Stimulated activated CD8-positive, alpha-beta memory T cell treated with anti-CD3 and anti-CD28 coated beads, Interleukin-7, amount 100 ng/mL, for 48 hours (primary cell): ENCODE measurements at places on chromosomes 4 and X.

- no peak for DNase-seq
Measured at GRCh38 chrX:113429011-113429410, 588.4 kb upstream of the AMOT start.

DNA sequence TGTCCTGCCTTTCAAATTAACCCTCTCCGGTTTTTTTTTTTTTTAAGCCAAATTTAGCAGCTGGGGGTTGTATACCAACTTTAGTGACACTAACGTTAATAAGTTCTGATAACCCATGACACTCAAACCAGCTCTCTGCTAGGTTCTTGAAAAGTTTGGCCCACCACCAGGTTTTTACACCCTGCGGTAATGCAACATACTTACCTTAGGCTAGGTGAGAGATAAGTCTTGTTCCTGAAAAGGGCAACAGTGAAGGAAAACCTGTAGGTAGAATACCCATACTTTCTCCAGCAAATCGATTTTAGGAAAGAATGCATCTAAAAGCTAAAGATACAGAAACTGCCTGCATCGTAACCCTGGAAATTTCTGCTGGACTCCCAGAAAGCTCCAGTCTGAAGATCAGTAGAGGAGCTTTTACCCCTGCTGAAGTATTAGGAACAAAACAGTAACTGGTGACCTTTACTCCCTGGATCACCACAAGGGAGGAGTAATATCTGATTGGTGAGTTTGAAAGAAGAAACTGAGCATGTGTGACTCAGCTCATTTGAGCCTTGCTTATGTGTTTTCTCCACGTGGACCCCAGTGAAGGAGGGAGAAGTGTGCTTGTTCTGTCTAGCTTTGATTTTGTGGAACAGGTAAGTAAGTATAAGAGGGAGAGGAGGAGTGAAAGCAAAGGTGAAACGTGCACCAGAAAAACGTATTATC lies 34.4 kb upstream of the COX18 start:
- DNase-seq = no peak

GRCh38 chrX:19121898-19122640 lies at the start of gene ADGRG2:
Gene ADGRG2 (minus strand): TSS chrX:19122468. CDS start chrX:19068834, 53,634 bp downstream.
- DNase-seq = no peak

DNA sequence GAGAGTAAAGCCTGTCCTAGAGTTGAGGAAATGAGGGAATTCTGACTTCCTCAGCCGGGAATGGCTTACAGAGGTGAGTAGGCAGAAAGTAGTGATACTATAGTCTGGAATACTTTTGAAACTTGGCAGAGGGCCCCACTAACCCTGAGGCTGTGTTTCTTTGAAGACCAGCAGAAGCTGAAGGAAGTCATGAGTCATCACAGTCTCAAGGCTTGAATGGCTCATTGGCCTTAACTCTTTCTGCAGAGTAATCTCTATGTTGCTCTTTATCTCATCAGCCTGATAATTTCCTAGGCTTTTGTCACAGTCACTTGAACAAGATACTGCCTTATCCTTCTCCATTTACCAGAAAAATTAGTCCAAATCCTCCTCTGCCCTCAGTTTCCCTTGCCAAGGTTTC lies 80.8 kb downstream of the ANKRD50 start:
- DNase-seq = no peak

- DNase-seq = no peak
Measured at GRCh38 chr4:156476359-156476758, 495.2 kb downstream of the PDGFC start.

DNA sequence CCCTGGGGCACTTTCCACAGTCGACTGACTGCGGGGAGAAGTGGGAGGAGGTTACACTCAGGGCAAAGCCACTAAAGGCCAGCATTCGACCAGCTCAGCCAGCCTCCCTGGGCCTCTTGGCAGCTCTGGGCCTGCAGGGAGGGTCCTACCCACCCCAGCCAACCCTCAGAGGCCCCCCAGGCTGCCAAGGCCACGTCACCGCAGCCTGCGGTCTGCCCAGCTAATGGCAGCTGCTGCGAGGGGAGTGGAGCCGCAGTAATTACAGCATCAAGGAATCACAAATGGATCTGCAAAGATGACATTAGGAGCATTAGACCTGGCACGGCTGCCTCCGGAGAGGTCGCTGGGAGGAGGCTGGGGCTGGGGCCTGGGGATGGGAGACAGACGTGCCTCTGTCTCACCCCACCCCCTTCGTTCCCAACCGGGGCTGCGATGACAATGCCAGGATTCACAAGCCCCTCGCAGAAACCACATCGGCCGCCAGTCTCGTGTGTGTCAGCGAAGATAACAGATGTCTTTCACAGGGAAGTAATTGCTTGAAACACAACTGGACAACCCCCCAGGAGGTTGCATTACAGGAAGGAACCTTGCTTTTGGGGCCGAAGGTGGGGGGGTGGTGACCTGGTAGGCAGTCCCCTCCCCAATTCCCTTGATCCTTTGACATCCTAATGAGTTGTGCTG lies 367.6 kb downstream of the BCOR start:
- DNase-seq = no peak

DNA sequence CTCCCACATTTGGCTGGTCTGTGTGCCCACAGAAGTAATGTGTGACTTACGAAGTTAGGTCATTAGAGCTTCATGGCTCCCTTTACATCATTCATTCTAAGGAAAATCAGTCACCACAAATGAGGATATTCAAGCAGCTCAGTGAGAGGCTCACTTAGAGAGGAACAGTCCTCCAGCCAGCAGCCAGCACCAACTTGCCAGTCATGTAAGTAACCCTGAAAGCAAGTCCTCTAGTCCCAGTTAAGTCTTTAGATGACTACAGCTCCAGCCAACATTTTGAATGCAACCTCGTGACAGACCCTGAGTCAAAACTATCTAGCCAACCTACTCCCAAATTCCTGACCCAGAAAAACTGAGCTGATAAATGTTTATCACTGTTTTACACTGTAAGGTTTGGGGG lies 71.3 kb downstream of the LRBA start:
- no peak for DNase-seq

DNA sequence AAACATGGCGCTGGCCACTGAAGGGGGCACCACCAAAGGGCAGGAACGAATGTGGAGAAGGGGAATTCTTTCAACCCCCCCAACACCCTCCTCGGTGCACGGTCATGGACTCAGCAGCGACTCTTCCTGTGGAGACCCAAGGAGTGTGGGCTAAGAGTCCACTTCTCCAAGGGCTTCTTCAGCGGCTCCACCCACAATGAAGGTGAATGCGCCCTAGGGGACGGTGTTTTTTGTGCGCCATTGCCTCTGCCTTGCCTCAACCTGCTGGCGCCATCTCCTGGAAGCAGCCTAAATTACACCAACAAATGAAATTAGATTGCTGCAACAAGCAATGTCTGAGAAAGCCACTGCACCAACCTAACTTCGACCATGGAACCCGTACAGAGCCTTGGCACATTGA lies 169.2 kb upstream of the MAGEB18 start:
- DNase-seq = no peak

GRCh38 chr4:39021631-39022030 lies 10.6 kb downstream of the TMEM156 start:
- DNase-seq = no peak

GRCh38 chrX:40082447-40083119 lies 15.2 kb downstream of the BCOR start:
- DNase-seq = no peak

GRCh38 chrX:7083021-7083420 lies 64.5 kb upstream of the STS start:
- DNase-seq = no peak

DNA sequence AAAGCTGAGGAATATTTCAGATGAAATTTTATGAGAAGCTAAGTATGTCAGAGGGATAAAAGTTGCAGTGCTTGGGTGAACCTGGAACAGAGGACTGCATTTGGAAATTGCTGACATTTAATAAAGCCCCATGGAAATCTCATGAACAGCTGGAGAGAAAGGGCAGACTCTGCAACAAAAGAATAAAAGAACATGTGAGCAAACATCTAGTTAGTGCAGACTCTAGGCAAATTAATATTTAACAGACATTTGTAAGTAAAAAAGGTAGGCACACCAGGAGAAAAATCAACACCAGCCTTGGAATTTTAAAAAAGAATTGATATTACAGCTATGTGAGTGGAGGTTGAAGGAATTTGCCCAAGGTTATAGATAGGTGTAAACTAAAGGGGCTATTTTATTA lies 114.6 kb upstream of the PUDP start:
- DNase-seq = no peak

GRCh38 chrX:110600745-110601310 lies 194.8 kb downstream of the CHRDL1 start:
- DNase-seq = no peak

DNA sequence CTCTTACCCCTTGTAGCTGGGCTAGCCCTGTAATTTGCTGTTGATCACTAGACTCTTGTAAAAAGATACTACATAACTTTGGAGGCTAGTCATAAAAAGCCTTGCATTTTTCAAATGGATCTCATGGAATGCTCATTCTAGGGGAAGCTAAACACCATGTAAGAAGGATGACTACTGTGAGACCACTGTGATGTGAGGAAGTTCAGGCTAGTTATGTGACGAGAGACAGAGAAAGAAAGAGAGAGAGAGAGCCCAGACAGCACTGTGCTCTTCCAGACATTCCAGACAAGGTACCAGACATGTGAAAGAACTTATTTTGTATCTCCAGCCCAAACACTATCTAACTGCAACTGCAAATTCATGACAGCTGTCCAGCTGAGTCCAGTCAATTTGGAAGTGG lies 404.6 kb upstream of the PITX2 start:
- no peak for DNase-seq

DNA sequence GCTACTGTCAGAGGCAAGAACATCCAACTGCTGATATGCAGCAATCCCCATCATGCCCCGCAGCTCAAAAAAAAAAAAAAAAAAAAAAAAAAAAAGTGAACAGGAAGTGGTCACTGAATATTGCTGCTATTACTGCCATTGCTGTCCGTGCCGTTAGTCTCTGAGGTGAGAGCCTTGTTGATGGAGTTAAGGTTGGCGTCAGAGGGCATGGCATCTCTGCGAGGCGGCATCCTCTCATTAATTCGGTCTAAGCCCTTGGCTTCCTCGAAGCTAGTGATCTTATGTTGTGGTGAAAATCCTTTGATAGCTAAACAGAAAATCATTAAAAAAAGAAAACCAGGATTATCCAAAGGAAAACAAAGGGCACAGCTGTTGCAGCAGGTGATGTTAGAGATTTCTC lies 321.6 kb downstream of the PPP3CA start:
- DNase-seq = no peak

DNA sequence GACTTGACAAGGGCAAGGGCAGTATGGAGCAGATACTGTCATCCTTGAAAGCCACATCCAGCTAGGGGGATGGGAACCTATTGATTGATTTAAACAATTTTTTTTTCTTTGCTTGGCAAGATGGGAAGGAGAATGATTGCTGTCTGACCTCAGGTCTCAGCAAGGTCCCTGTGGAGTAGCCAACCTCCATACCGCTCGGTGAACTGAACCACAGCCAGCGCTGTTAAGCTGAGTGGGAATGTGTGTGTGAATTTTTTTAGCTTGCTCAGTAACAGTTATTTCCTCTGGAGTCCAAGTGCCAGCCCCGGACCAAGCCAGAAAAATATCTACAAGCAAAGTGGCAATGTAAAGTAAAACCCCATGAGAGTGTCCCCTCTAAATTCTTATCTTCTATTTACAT lies 25.9 kb downstream of the DCX start:
- DNase-seq = no peak

GRCh38 chrX:150942942-150943594 lies 40.1 kb upstream of the HMGB3 start:
- DNase-seq = no peak

- DNase-seq = no peak
Measured at GRCh38 chr4:159227378-159227777, 124.5 kb downstream of the RAPGEF2 start.

GRCh38 chr4:153997516-153997915 lies 208.6 kb upstream of the SFRP2 start:
- no peak for DNase-seq

- no peak for DNase-seq
Measured at GRCh38 chrX:41556958-41557357, 109.8 kb downstream of the NYX start.

DNA sequence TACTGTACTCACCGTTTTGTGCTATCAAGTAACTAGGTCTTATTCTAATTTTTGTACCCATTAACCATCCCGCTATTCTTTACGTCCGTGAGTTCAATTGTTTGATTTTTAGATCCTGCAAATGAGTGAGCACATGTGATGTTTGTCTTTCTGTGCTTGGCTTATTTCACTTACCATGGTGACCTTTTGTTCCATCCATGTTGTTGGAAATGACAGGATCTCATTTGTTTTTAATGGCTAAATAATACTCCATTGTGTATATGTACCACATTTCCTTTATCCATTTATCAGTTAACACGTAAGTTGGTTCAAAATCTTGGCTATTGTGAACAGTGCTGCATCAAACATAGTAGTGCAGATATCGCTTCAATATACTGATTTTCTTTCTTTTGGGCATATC lies 48.3 kb downstream of the USP9X start:
- DNase-seq = no peak
